ENCODE measurements at places on chromosomes 12 and 14.

- DNase-seq, result no peak
Measured at GRCh38 chr12:11085419-11085818, 6.7 kb downstream of the TAS2R43 start.

DNA sequence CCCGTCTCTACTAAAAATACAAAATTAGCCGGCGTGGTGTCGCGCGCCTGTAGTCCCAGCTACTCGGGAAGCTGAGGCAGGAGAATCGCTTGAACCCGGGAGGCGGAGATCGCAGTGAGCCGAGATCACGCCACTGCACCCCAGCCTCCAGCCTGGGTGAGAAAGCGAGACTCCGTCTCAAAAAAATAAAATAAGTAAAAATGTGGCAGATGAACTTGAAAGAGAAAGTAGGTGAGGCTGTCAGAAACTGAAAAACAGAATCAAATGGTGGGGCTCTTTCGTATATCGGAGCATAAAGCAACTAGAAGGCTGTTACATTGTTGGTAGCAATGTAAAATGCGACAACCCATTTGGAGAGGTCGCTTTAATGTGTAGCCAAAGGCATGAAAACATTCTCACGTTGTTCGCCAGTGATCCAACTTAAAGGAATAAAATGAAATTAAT lies 767 bp upstream of the CCNT1 start:
- no peak for DNase-seq

DNA sequence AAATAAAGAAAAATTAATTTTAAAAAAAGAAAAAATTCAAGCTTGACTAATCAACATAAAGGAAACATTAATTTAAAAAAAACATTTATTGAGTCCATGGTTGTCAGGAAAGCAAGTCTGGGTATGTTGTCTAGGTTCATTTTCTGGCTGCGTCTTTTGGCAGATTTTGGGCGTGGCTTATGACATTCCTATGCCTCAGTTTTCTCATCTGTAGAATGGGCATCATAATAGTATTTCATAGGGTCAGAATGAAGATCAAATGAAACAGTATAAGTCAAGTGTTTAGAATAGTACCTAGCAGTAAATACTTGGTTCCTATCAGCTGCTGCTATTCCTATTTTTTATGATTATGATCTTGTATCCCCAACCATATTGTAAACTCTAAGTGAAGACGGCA lies 40.5 kb downstream of the MYO1H start:
- no peak for DNase-seq

DNA sequence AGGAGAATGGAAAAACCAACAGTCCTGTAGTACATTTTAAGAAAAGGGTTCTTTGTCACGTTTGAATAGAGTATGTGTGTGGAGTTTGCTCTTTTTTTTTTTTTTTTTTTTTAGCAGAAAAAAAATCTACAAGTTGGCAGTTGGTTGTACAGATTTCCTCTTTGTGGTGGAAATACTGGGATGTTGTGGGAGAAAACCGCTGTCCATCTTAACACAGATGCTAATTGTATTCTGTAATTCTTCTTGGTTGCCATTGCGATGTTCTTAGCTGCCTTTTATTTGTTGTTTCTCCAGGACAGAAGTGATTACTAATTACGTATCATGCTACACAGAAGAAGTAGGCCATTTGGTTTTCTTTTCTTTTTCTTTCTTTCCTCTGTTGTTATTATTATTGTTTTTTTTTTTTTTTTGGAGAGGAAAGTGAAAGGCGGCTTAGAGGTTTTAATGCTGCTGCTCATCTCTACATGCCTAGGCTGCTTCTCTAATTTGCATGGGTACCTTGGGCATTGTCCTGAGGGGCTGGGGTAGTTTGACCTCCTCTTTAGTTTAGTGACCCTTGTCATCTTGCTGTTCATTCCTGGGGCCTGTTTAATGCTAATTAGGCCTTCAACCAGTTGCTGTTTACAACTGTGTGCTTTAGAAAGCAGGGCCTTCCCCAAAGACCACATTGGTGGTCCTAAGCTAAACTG lies 94.7 kb downstream of the TMTC2 start:
- no peak for DNase-seq
